RCC 7860 (cell line): ENCODE measurements at places on chromosomes 13 and 19.
A peak's percentile ranks its signal among the peaks of the same experiment; 100 is the strongest.

- DNase-seq: no peak
Measured at GRCh38 chr13:26202365-26202972, 19.6 kb downstream of the RNF6 start.

- DNase-seq: no peak
Measured at GRCh38 chr13:50070186-50070585, 54.9 kb downstream of the KCNRG start.

DNA sequence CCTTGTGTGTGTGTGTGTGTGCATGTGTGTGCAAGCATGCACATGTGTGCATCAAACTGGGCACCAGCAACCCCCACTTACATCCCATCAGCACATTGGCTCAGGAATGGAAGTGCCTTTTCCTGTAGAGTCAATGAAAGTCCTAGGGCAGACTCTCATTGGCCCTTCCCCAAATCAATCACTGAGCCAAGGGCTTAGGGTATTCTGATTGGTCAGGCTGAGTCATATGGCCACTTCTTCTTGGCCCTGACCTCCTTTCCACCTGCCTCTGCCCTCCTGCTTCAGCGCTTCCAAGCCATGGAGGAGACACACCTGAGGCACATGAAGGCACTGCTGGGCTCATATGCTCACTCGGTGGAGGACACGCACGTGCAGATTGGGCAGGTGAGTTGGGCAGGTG is 20.9 kb downstream of the FCHO1 start:
- DNase-seq: no peak

DNA sequence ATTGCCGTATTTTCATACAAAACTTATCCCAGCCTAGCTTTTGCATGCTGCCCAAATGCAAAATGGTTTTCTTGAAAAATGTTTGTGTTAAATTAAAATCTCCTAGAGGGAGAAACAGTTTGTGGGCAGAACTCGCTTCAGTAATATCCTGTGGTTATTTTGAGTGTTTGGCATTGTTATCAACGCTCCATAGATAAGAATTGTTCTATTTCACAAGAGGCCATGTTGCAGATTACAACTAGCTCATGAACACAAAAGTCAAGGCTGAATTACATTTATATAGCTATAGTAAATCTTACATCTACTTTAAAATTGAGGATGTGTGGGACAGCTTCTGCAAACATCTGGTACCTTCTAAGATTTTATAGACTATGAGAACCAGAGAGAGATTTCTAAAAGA is 447.9 kb downstream of the DCT start:
- no peak for DNase-seq

DNA sequence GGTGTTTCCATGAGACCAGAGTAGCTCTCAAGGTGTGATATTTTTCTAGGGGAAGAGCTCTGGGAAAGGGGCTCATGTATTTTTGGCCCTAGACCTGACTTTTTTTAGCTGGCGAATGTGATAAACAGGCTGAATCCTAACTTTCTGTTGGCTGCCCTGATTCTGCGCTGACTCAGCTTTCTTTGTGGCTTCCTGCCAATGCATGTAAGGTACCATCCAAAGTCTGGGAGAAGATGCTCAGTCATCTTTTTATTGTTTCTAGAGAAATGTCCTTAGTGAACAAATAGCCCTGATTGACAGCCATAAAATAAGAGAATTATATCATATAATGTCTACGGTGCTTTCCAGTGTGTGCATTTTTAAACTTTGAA is 113.6 kb upstream of the MBNL2 start:
- no peak for DNase-seq

DNA sequence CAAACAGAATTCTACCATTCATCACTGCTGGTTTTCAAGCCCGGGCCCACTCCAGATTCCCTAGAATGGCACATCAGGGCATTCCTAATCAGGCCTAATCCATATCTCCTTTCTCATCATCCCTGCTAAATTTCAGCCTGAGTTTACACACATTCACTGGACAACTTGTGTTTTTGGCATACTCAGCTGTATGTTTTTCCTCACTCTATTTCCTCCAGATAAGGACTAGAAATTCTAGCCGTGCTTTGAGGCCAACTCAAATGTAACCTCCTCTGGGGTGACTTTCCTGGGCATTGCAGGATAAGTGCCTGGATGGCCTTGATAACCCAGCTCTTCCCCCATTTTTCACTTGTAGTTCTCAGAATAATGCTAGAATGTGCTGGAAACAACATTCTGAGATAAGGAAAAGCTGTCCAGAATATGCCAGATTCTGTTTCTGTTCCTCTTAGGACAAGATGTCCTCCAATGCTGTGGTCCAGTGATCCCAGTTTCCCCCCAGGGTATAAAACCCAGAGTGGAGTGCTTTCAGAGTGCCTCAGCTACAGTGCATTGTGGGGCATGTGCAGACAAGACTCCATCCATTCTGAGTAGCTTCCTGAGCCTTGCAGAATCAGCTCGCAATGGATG is 66.9 kb upstream of the CLDN10 start:
- DNase-seq: no peak

GRCh38 chr19:46944918-46945628 is 74.6 kb upstream of the NPAS1 start:
- no peak for DNase-seq

DNA sequence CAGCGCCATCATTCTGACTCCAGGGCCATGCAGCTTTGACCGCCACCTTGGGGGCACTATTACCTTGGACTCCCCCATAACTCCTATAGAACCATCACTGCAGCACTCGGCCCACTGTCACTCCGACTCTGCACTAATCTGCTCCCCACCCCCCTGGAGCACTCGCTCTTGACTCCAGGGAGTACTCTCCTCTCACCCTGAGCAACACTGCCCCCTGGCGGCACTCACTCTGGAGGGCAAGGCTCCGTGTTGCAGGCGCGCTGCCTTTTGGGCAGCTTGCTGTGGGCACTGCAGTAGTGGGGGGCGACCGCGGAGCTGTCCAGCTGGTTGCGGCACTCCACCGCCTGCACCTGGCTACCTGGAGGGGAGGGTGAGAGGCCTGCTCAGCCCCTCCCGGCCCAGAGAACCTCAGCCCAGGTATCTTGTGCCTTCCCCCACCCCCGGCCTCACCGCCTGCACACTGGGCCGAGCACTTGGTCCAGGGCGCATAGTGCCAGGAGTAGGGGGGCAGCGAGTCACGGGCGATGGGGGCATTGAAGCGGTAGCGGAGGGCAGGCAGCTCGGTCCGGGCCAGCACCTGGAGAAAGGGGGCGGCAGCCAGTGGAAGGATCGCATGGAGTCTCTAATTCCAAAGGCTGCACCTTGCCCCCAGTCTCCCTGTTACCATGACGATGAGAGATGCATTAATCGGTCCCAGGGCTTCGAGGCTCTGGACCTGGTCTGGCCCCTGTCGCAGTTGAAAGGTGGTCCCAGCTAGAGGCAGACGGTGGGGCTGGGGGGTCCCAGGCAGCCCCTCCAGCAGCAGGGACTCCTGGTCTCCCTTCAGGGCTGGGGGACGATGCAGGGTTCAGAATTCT is 8.9 kb upstream of the MYO1F start:
- DNase-seq: no peak

DNA sequence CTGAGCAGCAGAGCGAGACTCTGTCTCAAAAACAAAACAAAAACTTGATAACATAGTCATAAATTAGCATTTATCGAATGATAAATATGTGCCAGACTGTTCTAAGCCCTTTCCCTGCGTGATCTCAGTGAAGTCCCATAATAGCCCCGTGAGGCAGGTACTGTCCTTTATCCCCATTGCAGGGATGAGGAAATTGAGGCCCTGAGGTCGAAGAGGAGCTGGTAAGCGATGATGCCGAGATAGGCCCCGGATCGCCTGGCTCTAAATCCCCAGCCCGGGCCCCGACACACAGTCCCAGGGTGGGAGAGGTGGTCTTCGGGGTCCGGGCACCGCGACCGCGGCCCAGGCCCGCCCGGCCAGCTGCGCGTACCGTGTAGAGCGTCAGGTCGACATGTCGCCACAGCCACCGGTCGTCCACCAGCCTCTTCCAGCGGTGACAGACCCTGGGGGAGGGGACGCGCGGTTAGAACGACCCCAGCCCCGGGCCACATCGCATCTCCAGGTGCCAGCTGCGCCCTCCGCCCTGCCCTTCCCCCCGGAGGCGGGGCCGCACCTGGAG is 625 bp downstream of the FBXL12 start:
- no peak for DNase-seq

DNA sequence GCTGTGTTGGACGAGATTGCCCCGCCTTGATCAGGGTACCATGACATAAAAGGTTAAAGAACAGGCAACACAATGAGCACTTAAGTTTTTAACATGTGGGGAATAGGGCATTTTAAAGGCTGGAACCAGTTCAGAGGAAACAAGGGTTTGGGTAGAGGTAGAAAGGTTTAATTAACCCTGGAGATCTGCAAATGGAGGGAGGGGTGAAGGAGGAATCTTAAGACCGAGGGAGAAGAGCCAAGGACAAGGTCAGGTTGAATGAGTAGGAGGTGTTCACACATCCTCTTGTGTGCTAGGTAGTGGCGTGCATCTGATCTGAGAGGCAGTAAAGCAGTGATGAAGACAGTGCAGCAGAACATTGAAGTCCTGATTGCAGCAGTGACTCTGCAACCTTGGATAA is 28.5 kb downstream of the SKA3 start:
- DNase-seq: no peak

GRCh38 chr13:39904959-39905358 is 249.5 kb downstream of the COG6 start:
- no peak for DNase-seq

DNA sequence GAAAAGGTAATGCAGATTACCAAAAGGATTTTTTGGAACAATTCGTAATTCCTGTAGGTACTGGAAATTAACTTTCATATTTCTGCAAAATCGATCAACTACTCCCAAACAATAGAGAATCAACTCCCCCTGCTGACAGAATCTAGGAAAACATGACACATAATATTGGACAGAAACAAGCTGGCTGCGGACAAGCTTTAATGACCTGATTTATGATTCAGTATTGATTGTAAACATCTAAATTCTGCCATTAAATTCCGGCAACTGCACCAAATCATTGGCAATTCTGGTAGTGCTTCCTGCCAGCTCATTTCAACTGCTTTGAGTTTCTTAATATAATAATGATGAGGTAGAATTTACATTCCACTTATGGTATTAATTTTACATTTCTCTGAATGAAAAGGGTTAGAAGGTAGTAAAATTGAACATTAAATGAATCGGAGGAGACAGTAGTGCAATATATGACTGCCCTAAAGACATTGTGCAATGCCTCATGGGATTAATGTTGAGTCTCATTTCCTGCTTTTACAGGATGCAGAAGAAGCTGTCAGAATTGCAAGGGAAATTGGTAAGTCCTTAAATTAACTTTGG is 146.5 kb downstream of the PCCA start:
- DNase-seq: peak; percentile 42

GRCh38 chr13:110116072-110116487 is 190.9 kb downstream of the COL4A1 start:
- no peak for DNase-seq

DNA sequence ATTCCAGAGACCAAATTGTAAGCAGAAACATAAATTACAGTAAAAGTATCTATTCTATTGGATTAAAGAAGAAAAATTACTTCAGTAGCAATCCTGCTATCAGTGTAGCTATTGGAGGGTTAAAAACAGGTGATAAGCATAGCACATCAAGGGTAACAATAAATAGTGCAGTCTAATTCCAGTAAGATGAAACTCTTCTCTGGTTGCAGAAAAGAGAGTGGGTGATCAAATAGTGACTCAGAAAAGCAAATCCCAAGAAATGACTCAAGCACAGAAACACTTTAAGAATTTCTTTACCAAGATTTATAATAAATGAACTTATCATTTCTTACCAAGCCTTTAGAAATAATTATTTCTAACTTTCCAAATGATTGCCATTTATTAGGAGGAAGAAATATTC is 135.7 kb downstream of the LMO7 start:
- DNase-seq: peak; percentile 80

DNA sequence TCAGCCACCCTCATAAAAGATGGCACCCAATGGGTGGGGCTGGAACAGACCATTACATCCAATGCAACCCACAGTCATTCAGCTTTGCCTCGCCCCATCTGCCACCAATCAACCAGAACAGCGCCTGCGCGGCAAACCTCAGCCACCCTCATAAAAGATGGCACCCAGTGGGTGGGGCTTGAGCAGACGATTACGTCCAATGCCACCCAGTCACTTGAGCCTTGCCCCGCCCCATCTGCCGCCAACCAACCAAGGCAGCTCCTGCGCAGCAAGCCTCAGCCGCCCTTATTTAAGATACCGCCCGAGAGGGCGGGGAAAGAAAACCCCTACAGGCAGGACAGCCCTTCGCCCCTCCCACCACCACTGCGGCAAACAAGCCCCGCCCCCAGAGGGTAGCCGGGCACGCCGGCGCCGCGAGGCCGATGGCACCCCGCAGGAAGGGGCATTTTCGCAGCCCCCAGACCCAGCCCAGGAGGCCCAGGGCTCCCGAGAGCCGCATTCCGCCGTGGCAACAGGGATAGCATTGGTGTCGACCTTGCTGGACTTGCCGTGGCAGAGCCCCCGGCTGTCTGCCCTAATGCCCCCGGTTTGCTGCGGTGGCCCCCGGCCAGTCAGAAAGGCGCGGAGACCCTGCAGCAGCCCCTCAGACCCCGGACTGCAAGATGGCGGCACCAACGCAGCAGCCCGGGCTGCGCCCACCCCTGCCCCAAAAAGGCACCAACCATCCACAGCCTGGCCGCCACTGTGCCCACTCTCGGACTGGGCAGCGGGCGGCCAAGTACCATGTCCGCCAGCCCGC is 675 bp downstream of the PEG3 start:
- DNase-seq: no peak

DNA sequence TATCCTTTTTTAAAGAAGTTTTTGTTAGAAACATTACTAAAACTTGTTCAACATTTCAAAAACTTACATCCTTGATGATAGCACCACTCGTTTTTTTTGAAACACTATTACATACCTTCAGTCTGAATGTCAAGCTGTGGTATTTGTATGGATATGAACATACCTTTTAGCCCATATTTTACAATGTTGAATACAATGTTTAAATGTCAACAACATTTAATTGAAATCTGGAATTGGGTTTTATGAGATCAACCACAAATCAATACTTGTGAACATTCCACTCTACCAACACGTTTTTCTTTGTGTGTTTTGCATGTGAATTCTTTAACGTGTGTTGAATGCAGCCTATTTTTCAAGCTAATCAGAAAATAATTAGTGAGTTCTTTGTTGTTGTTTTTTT is 4.7 kb downstream of the SERP2 start:
- no peak for DNase-seq

DNA sequence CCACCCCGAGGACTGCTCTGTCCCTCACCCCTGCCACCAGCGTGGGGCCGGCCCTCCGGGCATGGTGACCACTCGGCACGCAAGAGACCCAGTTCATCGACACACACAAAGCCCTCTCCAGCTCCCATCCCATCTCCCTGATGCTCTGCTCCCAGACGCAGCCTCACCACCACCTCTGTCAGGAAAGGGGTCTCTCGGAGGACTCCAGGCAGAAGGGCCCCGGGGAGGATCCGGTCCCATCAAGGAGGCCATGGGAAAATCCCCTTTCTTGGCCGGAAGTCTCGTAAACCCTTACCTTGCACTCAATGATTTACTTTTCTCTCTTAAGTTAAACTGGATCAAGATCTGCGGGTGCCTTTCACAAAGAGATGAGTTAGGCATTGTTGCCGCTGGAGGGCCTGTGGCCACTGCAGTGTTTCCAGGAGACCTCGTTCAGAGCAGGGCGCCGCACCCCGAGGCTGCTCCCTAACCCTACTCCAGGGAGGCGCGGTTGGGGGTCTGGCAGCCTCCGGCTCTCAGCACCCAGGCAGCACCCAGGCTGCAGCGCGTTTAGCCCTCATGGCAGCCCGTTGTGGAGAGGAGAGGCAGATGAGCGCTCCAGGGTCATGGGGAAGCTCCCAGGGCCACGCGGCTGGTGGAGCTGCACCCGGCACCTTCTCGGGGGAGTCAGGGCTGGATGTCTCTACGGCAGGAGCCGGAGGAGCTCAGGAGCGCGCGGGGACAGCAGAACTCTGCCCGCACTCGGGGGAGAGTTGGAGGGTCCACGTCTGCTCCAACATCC is 31.0 kb downstream of the C2CD4C start:
- no peak for DNase-seq
